Stimulated activated naive B cell treated with anti-CD40 and anti-IgM and Interleukin-4, amounts not matched to agents 10 μg/mL and 1 μg/mL and 100 μg/mL, for 72 hours (primary cell): ENCODE measurements at places on chromosomes 13 and 19.

- DNase-seq, result no peak
These were observed 20.7 kb upstream of the CCNP start for GRCh38 chr19:40247178-40247577.

GRCh38 chr13:100529666-100530377, 58.8 kb downstream of the GGACT start:
- DNase-seq, result no peak

- DNase-seq, result no peak
These were observed 113.1 kb downstream of the PAN3 start for GRCh38 chr13:28251466-28251865.

DNA sequence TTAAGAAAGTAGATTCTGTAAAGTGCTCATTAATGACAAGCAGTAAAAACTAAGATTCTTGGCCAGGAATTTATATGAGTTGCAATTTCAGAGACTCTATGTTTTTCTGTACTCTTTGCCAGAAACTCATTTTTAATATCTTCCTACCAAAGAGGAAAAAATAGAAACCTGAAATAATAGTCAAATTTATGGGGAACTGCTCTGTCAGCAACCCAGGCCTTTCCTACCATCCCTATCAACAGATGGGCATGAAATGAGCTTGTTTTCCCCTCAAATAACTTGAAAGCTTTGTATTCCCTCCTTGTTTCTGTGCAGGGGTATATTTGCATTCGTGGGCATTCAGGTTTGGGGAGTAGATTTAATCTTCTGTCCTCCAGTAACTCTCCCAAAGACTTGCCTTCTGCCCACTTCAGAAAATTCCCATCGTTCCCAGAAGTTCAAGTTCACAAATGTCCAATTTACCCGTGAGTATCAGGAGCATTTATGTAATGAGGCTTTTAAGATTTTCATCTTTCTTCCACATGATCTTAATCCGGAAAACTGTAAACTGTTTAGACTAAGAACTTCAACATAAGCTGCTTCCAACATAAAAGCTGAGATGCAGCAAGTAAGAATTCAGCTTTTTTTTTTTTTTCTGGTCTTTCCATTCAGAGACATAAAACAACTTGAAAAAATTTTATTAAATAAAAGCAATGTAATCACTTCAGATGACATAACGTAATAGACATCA, 363.1 kb downstream of the EFNB2 start:
- DNase-seq, result no peak

DNA sequence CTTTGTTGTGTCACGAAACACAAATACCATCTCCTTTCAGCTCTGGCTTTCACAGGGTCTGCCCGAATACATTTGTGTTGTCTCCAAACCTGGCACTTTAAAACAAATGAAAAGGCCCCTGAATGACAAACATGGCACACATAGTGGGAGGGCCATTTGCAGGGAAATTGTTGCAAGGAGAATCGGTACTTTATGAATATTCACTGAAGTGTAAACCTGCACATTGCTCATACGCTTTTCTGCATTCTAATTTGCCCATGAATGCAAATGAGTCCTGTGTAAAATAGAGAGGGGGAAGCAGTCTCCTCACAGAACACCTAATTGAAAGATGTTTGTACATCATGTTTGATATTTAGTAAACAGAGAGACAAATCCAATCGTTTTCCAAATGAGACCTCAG, 82.7 kb upstream of the PCDH8 start:
- DNase-seq, result no peak

- no peak for DNase-seq
These were observed 28.9 kb upstream of the PABPC3 start for GRCh38 chr13:25067064-25067463.

DNA sequence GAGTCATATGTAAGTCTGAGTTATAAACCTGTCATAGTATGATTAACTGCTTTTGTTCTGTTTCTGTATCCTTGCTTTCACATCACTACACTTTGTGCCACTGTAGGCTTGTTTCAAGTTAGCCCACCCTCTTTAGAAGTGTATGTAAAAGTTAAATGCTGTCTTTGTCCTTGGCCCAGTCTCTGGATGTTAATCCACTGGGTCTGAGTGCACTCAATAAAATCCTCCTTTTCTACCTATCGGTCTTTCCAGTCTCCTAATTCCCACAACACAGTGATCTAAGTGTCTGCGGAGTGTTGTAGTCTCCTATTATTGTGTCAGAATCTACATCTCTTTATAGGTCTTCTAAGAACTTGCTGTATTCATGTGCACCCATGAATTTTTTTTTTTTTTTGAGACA, 14.1 kb downstream of the ZNF429 start:
- DNase-seq, result no peak

DNA sequence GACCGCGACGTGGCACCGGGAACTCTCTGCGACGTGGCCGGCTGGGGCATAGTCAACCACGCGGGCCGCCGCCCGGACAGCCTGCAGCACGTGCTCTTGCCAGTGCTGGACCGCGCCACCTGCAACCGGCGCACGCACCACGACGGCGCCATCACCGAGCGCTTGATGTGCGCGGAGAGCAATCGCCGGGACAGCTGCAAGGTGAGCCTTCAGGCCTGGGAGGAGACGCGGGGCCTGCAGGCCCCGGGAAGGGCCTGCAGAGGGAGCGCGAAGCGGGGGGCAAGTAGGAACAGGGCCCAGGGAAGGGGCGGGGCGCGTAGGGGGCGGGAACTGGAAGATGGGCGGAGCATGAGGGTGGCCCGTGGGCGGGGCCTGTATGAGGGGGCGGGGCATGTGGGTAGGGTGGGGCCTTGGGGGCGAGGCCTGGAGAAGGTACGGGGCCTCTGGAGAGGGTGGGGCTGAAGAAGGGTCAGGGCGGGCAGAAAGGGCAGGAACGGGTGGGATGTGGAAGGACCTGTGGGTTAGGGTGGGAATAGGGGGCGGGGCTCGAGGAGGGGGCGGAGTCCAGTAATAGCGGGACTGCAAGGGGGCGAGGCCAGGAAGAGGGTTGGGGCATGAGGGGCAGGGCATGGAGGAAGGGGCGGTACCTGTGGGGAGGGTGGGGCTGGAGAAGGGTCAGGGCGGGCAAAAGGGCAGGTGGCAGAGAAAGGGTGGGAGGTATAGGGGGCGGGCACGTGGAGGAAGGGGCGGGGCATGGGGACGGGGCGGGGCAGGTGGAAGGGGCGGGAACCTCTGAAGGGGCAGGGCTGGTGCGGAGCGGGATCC, 2.5 kb downstream of the CFD start:
- no peak for DNase-seq

GRCh38 chr19:1087813-1088415, 7.3 kb downstream of the POLR2E start:
- DNase-seq, result peak; percentile 64

DNA sequence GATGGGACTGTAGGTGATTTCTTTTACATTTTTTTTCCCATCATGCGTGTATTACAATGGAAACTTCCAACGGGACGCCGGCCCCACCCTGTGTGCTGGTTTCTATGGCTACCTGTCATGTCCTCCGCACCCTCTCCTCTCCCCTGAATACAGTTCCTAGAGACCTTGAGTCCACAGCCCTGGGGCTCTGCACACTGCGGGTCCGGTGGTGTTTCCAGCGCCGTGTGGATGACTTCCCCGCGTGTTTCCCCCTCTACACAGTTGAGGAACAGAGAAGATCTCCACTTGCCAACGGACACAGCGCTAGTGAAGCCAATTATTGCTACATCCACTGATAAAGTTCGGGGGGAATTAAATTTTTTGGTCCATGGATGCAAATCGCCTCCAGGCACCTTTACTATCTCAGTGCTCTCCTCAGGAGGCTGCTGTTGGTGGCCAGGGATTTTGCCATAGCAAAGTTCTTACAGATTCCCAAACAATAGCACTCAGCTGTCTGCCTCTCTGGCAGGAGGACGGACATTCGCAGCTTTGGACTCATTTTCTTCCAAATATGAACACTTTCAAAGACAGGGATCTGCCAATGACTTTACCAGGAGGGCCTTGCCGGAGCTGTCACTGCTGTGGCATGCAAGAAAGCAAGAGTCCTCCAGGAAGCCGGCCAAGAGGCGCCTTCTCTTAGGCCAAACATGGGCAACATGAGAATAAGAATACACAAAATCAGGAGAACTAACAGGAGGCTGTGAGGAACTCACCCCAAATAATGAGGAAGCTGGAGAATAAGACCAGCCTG, 39.3 kb upstream of the GAS6 start:
- no peak for DNase-seq

GRCh38 chr13:112761701-112762689, 72.2 kb downstream of the ATP11A start:
- DNase-seq, result no peak

DNA sequence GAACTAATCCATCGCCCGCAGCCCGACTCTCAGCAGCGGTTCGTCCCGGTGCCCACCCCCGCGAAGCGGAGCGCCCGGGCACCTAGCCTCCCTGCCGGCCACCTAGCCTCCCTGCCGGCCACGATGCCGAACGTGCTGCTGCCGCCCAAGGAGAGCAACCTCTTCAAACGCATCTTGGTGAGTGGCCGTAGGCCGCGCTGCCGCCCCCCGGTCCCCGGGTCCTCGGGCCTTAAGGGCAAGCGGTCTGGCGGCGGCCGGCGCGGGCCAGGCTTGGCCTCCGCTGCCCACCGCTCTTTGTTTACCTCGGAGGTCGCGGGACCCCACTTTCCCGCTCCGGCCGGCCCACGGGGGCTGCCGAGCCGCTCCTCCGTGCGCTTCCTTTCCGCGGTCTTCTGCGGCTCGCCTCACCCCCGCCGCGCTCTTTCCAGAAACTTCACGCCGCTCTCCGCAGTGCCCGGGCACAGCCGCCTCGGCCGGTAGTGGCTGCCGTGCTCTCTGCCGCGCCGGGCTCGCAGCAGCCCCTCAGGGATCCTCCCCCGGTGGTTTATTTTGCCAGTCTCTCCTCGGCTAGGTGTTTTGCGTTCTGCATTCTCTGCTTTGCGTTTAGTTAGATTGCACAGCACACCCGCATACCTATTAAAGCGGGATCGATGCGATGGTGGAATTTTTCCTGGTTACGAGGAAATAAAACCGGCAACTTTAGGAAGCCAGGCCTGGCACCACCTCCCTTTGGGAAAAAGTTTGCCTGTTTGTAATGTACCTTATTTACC, 524 bp downstream of the NAA16 start:
- peak; percentile 23 for DNase-seq

DNA sequence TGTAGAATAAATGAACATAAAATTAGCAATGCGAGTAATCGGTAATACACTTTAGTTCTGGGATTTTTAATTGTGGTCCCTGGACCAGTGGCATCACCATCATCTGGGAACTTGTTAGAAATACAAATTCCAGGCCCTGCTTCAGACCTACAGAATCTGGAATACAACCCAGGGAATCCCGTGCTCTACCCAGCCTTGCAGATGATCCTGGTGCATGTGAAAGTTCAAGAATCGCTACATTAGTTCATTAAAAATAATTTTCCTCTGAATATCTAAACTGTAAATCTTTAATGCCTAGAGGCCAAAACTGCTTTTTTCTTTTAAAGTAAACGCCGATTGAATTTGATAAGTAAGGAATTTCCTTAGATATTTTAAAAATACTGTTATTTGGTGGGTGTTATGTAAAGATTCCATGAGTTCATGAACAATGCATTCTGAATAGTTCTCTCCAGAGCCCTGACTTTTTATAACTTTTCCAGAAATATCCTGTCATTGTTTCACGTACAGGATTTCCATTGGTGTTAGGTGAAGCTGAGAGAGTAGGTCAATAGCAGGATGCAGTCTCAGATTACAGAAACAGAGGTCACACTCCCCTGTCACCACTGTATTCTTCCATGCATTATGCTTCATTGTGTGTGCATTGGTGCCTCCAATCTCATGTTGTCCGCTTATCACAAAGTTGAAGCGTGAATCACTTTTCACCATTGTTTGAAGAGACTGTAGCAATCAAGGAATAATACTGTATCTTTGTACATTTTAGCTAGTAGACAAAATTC, 596.5 kb upstream of the KLF12 start:
- no peak for DNase-seq

DNA sequence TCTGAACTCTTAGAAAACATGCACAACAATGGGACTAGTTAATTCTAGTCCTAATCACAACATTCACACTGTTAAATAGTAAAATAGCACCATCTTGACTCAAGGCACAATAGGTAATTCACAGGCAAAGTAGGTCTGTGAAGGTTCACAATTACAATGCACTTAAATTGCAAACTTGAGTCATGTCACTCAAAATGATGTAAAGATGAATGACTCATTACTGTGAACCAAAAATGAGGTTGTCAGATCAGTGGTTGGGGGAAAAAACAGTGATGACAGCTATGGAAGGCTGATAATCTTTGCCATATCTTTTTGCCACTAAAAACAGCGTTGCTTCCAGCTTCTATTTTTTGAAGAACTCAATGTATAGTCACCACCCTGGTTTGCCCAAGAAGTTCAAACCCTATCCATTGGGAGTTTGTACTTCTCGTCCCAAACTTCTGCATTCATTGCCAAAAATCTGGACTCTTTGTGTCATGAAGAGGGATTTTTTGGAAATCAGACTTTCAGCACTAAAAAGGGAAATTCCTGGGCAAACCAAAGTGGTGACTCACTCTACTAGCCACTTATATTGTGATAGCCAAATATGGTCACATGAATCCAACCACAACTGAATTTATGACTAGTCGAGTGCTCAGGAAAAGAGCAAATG, 200.9 kb upstream of the TMTC4 start:
- no peak for DNase-seq

GRCh38 chr19:33432446-33433170, 59.1 kb downstream of the CEBPG start:
- no peak for DNase-seq

DNA sequence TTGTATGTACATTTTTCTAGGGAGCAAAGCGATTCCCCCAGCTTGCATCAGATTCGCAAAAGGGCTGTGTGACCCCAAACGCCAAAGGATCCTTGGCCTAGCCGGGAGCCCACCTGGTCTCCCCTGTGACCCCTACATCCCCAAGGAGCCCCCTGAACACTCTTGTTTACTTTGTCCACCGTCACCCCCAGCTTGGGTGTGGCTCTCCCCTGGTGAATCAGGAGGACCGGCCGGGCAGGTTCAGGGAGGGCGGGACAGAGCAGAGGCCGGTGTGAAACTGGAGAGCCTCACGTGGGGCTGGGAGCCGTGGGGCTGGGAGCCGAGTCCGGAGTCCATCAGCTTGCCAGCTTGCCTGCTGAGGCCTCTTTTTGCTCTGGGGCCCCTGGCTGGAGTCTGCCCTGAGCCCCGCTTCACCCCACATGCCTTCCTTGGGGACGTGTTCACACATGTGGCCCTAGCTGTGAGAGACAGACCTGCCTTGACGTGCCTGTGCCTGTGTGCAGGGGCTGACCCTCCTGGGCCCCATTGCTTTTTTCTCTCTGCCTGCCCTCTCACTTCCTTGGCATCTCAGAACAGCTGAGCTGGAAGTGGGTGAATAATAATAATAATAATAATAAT, 2.0 kb downstream of the ITPKC start:
- no peak for DNase-seq

- DNase-seq, result no peak
These were observed 34.3 kb upstream of the SHKBP1 start for GRCh38 chr19:40542202-40542859.

DNA sequence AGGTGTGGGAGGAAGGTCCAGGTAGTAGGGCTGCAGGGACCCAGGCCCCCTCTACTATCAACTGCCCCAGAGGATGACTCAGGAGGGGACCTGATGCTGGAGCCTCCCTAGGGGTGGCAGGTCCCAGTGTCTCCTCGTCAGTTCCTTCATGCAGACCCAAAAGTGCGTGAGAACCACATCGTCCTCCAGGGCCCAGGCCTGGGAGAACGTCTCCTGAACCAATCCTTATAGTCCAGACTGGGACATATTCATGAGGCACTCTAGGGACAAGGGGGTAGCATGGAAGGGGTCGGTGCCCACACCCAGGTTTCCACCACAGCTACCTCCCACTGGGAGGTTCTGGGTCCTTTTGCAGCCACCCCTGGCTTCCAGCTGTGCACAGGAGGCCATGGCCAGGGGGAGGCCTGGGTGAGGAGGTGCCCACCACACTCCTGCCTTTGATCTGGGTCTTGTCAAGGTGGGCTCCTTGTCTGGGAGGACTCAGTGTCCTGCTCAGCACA, 38.0 kb upstream of the TPM4 start:
- DNase-seq, result no peak
